ENCODE measurements at places on chromosomes 6 and 20.

GRCh38 chr6:42742116-42742894 is 3.6 kb downstream of the TBCC start:
- no peak for DNase-seq

DNA sequence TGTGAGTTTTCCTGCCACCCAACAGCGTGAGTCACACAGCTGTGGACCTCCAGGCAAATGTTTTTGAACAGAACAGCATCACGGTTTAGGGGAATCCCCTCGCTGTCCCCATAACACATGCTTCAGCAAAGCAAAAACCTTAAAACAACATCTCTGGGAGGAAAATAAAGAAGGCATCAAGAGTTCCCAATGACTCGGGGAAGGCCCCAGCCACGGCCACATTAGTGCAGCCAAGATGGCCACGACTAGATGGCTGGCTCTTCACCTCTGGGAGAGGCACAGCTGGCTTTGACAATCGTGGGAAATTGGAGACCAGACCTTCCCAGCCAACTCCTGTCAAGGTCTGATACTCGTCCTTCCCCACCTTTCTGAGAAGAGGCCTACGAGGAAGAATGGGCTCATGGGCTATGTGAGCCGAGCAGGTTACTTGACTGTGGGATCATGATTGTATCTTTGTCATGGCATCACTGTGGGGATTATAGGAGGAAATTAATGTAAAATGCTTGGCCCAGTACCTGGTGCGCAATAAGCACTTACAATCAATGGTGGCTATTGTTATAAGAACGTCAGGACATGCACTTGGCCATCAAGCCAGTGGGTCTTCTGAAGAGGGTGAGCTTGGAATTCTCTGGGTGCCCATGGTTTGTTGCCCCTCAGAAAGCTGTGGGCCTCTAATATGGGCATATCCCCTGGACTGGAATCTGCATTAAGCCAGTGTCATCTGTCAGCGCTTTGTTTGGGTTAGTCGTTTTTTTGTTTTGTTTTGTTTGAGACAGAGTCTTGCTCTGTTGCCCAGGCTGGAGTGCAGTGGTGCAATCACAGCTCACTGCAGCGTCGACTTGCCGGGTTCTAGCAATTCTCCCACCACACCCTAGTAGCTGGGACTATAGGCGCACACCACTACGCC is 43.6 kb downstream of the FGD2 start:
- peak; percentile 91 for DNase-seq

DNA sequence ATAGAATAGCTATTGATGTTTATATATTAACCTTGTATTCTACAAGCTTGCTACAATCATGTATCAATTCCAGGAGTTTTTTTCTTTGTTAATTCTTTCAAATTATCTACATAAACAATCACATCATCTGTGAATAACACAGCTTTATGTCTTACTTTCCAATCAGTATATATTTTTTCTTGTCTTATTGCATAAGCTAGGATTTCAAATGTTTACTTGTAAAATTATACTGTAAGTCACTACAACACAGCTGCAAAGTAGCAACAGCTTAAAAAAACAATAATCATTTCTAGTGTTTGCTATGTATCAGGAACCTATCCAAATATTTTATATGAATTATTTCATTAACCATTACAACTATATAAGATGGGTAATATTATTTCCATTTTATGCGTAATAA is 270.4 kb downstream of the KIF16B start:
- no peak for DNase-seq

GRCh38 chr6:16476861-16477260 is 238.5 kb downstream of the GMPR start:
- no peak for DNase-seq

GRCh38 chr6:84575264-84575663 is 189.1 kb downstream of the TBX18 start:
- no peak for DNase-seq

GRCh38 chr6:148857798-148858390 is 111.1 kb downstream of the UST start:
- DNase-seq = no peak

- DNase-seq = no peak
Measured at GRCh38 chr6:1312473-1313367, 822 bp downstream of the FOXQ1 start.

DNA sequence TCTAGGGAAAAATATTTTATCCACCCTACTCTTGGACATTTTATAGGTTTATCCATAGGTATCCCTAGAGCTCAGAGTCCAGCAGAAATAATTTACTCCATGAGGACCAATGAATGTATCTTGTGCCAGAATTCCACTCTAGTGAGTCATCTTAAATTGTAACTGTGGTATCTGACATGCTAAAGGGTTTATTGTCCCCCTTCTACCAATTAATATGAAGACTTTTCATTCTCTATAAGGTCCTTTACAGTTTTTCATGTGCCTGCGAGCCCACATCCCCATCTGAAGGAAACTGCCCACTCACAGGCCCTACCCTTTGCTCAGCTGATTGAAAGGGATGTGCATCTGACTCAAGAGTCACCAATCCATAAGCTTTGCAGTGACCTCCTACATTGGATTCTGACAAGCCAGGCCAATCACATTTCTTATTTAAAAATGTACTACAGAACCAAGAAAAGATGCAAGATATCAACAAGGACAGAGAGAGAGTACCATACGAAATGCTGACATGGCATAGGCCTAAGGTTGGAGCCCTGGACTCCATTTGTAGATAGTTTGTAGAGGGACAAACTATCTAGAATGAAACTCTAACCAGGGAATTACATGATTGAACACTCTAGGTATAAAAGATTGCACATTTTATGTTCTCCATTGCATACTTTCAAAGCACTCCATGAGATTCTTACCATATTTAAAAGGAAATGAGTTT is 93.4 kb upstream of the DEFB112 start:
- no peak for DNase-seq

GRCh38 chr6:169171951-169172350 is 81.7 kb downstream of the THBS2 start:
- no peak for DNase-seq

DNA sequence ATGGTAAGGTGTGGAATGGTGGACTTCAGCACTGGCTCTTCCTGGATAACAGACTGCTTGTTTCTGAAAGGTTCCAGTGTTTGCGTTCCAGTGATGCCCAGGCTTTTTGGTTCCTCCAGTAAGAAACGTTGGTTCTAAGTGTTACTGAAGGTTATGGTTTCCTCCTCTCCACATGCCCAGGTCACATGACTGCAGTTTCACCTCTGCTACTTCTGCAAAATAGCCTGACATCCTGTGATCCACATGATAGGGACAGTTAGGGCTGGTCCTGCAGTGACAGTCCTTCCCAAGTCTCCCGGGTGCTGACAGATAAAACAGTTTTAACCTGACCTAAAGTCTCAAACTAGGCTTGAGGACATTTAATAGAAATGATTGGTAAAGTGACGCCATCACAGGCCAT is 132.2 kb upstream of the CST7 start:
- no peak for DNase-seq

- no peak for DNase-seq
Measured at GRCh38 chr6:34146801-34147592, 1.1 kb upstream of the GRM4 start.

DNA sequence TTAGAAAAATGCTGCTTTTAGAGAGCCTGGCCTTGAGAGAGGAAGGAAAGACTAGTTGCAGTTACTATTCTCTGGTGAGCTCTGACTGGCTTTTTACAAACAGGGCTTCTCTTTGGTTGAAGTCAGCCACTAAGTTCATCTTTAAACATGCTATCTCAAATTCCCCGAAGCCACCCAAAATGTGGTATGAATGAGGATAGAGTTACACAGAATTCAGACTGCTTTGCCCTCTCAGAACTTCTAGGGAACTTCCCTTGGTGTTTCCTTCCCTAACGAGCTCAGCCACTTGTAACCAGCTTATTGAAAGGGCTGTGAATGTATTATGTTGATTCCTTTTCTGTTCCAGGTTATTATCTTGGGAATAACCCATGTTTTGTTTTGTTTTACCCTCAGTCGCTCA is 73.5 kb downstream of the EFHC1 start:
- no peak for DNase-seq

DNA sequence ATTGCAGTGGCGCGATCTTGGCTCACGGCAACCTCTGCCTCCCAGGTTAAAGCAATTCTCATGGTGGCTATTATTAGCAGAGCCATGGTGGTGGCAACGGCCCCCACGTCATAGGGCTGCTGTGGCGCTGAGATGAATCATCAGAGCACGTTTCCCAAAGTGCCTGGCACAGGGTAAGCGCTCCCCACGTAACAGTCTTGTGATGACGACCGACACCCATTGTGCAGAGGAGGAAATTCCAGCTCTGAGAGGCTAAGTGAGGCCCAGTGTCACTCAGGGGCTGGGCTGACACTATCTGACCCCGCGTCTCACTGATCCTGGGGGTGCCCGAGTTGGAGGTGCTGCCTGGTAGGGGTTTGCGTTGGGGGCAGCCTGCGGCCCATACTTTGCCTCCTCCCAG is 16.2 kb downstream of the SUN5 start:
- DNase-seq = no peak

DNA sequence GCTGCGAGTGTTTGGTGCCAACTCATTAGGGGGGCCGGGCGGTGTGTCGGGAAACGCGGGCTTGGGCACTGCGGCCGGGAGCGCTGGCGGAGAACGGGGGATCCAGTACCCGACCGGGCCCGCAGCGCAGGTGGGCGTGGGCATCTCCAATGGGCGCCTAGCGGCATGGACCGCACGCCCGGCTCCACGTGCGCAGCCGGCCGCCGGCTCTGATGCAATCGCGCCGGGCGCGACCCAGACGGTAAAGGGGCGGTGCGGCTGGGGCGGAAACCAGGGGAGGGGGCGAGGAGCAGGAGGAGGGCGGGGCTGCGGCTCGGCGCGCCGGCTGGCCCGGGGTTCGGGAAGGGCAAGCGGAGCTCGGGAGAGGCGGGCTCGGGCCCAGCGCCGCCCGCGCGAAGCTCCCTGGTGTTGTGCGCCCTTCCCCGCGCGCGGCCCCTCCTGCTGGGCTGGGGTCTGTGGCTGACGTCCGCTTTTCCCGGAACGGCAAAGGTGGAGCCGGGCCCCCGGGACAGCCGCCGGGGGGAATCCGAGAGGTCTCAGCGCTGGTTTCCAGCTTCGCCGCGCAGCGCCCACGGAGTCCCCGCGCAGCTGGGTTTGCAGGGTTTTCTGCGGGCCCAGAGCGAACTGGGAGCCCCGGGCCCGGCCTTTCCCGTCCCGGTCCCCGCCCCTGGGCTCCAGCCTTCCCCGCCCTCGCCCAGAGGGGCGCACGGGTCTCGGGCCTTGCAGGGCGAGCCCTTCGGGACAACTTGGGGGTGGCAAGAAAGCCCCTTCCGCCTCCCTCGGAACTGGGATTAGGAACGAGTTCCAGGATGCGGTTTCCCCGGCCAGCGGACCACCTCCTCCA is 867 bp downstream of the MTHFD1L start:
- peak; percentile 78 for DNase-seq

DNA sequence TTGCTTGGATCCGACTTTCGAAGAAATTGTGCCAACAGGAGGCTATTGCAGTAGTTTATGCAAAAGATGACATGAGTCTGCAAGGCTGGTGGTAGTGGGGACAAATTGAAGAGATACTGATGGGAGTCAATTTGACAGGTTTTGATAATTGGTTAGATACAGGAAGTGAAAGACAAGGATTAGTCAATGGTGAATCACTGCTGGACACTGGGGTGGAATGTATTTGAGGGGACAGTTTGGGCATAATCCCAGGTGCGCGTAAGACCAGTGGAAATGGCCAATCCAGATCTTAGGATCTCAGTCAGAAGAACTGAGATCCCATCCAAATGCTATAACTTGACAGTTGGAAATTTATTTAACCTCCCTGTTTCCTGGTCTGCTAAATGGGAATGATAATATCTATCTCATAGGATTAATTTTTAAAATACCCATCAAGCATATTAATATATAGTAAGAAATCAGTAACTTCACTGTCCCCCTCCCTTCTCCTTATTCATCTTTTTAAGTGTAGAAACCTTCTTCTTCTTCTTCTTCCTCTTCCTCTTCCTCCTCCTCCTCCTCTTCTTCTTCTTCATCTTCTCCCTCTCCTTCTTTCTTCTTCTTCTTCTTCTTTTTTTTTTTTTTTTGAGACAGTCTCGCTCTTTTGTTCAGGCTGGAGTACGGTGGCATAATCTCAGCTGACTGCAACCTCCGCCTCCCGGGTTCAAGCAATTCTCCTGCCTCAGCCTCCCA is 30.9 kb upstream of the ERVFRD-1 start:
- DNase-seq = no peak

- no peak for DNase-seq
Measured at GRCh38 chr6:133291671-133292070, 50.5 kb downstream of the EYA4 start.

DNA sequence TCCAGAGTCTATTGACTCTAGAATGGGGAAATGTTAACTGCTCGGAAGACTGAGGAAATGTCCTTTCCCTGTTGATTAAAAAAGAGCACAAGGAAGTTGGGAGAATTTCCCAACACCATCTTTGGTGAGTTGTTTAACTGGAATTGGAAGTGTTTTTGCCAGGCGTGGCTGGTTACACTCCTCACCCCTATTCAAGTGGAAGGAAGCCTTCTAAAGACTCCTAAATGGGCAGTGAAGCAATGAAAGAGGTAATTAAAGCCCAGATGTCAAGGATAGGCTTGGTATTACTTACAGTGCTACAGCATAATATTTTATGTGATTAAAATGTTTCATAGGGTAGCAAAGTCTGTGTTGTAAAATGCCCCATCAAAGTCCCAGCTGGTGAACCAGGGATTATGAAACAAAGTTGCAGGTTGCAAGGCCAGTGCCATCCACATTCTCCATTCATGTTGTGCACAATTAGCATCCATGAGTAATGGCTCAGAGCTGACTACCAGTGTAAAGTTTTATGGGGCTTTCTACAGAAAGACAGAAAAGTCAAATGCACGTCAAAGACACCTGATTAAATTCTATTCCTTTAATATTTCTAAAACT is 52.6 kb downstream of the BTBD3 start:
- no peak for DNase-seq

- DNase-seq = no peak
Measured at GRCh38 chr6:89637960-89638319, 607 bp downstream of the LYRM2 start.

DNA sequence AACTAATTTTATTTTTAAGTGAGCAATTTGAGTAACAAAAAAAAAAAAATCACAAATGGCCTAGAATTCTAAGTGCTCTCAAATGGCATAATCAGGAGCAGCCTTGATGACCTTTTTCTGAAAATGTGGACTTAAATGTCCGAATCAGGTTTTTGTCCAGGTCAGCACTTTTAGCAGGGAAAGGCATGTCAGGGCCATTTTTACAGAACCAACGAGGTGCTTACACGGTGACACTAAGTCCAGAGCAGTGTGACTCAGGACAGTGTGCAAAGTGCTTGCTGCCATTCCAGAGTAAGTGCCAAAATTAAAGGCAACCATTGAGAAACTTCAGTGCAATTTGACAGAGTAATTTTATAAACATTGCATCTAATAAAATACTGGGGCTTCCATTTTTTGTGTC is 127.8 kb downstream of the KIF16B start:
- DNase-seq = no peak

GRCh38 chr20:56460459-56460858 is 8.0 kb upstream of the RTF2 start:
- DNase-seq = no peak

DNA sequence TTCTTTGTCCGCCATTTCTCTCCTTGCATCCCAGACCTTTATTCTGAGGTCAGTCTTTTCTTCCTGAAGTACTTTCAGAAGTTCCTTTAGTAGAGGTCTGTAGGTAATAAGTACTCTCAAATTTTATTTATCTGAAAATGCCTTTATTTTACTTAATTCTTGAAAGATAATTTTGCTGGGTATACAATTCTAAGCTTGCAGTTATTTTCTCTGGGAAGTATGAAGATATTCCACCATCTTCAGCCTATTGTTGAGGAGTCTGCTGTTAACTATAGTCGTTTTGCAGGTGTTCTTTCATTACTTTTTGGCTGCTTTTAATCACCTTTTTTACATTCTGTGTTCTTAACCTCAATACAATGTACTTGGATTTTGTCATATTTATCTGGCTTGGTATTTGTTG is 13.5 kb upstream of the FNDC1 start:
- DNase-seq = no peak

All from hematopoietic multipotent progenitor cell treated with erythropoietin and hydrocortisone succinate and interleukin-3 and kit ligand, for 8 days (in vitro differentiated cells).